Amygdala (tissue), 56 donors: ENCODE measurements at places on chromosomes 6 and 20.

- DNase-seq = peak; percentile 54
Measured at GRCh38 chr20:37384683-37385174, 38.8 kb downstream of the SRC start.

DNA sequence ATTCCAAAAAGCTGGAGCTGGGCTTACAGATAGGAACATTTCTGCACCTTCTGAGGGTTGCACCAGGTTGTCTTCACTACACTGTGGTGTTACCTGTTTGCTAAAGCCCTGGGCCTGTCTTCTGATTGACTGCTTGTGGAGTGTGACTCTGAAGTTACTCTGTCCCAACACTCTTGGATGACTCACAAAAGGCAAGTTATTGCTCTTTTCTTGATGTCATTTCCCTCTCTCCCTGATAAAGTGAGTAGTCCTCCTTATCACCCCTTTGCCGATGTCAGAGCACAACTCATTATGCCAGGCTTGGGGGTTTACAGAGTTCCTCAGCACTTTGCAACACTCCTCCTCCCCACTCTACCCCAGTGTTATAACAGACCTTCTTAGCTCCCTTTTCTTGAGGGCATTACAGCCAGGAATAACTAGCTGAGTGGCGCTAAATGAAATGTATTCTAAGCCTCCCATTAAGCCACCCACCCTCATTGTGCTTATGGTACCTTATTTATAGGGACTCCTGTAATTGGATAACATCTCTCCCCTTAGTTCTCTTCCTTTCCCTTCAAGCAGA lies 36.1 kb upstream of the NKX2-4 start:
- DNase-seq = no peak

GRCh38 chr20:12827816-12828385 lies 180.9 kb upstream of the SPTLC3 start:
- no peak for DNase-seq

GRCh38 chr6:77620278-77620882 lies 32.5 kb upstream of the MEI4 start:
- no peak for DNase-seq

GRCh38 chr6:9487128-9487527 lies 927.7 kb downstream of the TFAP2A start:
- no peak for DNase-seq

DNA sequence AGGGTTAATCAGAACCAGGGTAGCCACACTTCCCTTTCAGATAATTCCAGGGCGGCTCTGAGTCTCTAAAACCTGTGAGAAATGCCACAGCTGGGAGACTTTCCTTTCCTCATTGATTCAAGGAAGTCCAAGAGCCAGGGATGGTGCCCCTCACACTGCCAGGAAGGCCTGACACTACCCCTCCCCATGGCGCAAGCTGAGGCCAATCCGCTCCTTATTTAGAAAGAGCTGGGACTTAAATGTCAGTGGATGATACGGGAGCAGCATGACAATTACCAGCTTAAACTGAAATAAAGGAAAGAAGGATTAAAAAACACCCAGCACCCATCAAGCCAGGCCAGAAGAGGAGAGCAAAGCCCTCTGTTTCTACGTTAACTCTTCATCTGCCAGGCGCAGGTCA lies 244.4 kb downstream of the LRFN2 start:
- peak; percentile 36 for DNase-seq

DNA sequence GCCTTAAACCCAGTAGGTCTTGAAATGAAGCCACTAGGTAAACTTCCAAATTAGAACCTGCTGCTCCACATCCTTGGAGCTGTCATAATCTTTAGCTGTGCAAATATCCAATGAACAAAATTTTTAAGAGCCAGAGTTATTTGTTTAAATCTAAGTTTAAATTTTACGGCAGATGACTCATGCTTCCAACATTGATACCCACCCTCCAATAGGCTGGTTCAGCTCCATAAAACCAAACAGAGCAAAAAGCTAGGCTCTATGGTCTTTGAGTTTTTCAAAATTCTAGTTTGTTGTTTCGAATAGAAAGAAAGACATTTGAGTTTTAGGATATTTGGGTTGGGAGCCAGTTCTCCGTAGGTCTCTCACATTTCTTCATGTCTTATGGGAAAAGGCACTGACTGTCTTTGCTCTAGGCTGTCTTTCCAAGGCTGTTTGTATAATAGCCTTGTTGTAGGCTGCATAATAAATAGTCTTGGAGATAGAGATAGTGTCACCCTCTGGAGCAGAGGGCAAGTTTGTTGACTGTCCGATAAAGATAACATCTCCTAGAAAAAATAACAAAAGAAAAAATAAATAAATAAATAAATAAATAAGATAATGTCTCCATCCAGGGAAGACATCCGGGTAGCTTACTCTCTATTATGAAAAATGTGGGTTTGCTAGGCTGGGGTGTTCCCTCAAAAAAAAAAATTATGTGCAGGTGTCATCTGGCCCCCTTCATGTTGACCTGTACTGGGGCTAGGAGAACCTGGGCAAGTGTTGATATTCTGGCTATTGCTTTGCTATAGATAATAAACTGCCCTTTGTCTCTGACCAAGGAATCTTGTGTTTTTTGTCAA lies 36.5 kb downstream of the SLC2A12 start:
- DNase-seq = no peak

DNA sequence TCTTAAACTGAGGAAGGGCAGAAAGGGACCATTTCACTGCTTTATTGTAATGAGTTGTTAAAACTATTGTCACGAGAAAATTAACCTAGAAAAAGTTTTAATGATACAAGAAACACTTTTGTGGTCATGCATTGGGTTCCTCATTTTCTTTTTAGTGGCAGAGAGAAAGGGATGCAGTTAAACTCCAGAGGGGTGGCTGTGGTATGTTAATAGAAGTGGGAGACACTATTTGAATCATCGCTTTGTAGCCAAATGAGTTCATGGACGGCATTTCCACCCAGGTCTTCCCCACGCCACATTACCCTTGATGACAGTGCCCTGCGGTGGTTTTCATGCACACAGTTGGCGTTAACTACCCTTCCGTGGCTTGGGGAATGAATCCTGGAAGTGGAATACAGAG lies 235.6 kb downstream of the PLCB1 start:
- DNase-seq = no peak

DNA sequence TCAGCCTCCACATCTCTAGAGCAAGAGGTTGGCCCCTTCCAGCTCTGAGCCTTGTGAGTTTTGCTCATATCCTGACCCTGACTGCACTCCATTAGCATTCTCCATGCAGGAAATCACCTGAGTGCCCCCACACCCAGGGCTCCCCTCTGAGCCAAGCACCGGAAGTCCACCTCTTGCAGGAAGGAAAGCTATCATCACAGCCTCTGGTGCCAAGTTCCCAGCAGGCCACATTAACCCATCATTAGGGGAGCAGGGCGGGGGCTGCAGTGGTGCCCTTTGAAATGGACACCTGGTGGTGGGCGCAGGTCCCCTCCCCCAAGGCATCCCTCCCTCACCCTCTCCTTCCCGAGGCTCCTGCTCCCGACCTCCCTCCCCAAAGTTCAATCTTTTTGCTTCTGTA lies 16.1 kb downstream of the GRM4 start:
- DNase-seq = no peak

DNA sequence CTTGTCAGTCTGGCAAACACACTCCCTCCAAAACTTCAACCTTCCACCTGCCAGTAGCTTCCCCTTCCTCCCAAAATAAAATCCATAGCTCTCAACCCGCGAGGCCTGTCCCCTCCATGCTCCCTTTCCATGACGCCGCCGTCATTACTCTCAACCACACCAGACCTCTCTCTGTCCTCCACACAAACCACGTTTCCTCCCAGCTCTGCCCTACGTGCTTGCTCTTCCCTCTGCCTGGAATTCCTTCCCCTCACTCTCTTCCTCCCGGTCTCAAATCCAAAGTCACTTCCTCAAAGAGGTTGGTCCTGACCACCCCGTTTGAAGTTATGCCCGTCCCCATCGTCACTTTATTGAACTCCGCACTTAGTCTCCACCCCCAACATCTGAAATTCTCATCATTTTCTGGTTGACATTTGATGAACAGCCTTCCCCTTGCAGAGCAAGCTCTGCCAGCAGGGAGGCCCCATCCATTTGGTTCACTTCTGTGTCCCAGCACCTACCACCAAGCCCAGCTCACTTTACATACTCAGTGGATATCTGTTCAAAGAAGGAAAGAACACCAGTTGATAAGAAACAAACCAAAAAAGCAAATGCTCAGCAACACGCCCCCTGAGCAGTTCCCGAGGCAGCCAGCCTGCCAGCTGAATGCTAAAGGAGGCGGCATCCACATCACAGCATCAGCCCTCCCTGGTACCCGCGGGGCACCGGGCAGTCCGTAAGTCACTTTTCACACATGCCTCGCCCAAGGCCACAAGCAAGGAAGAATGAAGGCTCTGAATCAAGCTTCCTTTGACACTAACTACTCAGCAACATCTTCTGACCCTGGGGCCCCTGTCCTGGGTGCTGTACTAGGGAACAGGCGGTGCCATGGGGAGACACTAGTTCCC lies 125.0 kb downstream of the NFATC2 start:
- DNase-seq = no peak

- DNase-seq = no peak
Measured at GRCh38 chr6:22056398-22056797, 240.4 kb downstream of the PRL start.

DNA sequence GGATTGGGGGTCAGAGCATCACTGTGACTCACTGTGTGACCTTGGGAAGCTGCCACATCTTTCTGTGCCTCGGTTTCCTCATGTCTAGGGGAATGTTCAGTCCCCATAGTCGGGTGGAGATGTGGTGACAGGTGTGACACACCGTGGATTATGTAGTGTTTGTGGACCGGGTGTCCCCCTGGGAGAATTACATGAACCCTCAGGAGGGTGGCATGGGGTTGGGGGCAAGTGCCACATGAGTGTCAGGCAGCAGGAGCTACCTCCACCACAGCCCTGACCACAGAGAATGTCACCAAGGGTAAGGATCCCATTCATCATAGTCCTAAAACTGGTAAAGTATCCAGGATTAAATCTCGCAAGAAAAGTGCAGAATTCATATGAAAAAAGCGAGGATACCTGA lies 23.2 kb downstream of the SUN5 start:
- no peak for DNase-seq

GRCh38 chr6:74967821-74968220 lies 238.0 kb downstream of the COL12A1 start:
- no peak for DNase-seq

DNA sequence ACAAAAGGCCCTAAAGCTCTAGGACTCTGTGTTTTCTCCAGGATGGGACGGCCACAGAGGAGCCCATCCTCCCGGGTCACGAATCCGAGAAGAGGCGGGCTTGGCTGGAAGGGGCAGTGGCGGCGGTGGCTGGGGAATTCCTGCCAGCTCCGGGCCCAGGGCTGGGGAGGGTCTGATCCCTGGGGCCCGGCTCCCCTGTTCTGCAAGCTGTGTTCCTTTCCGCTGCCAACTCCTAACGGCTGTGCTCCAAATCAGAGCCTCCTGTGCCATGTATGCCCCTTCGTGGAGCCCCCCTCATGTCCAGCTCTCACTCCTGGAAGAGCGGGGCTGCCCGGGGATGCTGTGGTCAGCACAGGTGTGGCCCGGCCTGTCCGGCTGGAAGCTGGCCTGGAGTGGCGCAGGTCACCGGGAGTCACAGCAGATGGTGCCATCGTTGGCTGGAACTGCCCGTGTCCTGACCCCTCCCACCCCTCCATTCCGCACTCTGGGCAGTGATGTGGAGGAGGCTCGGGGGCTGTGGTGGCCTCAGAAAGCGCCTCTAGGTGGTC lies 88.2 kb upstream of the MPC1 start:
- no peak for DNase-seq

DNA sequence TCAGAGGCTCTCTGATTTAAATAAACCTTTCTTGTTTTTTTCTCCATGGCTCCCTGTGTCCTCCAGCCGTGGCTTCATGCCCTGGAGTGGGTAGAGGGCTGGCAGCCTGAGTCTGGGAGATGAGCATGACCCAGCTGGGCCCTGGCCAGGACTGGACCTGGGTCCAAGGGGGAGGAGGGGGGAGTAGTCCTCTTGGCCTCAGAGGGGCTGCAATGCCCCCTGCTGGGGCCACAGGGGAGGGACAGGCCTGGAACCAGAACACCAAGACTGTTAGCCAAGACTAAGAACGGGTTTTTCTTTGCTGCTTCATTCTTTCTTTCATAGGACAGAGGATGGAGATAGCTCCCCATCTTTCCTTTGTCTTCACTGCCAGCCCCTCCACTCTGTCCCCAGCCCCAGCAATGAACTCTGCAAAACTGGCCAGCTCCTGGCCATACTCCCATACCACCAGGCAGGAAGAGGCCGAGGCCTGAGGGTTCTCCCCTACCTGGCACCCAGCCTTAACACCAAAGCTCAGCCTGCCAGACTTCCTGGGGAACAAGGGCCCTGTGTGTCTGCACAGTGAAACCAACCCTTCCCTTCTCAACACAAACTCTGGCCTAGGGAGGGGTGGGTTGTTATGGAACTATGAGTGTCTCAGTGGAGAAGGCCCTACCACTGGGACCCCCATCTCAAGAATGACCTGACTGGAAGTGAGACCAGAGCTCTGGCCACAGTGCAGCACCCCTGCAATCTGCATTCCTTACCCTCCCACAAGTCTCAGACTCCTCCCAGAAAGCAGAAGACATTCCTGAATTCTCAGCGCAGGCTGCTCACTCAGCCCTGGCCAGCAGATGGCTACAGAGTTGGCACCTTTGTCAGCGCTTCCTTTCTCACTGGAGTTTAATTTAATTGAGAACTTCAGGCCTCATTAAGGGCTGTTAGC lies 11.0 kb downstream of the SLC29A1 start:
- peak; percentile 82 for DNase-seq
